ENCODE measurements at places on chromosomes 3 and 15.

DNA sequence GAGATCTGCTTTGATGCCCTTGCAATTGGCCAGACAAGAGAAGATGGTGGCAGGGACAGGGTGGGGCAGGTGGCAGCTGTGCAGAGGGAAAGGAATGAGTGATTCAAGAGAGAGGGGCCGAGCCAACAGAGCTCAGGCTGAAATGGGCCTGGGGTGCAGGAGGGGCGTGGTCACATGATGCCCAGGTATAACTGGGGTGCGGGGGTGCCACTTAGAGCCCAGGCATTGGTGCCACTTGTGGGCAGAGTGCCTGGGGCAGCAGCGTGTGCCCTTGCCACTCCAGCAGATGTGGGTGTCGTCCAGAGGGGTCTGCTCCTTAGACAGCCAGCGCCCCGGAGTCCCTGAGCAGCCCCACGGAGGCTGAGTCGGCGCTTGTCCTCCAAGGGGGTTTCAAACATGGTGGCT is 88.7 kb downstream of the PLXNA1 start:
- DNase-seq: no peak

DNA sequence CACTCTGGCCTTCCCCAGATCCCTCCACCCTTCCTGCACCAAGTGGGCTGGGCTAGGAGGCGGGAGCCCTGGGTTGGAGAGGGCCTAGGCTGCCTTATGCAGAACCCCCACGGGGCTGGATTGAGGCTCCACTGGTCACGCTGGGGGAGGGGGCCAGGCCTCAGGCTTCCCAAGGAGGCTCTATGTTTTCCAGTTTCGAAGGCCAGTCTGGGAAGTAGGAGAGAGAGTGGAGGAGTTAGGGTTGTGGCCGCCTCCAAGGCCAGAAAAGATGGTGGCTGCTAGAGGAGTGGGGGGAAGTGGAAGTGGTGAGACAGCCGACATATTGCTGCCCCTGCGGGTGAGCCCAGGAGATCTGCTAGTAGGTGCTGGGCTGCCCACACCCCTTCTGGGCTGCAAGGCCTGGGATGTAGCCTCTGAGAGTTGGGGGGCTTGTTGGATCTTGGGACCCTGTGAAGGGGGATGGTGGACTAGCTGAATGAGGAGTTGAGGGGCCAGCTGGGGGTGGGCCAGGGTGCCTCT is 1.2 kb downstream of the GNAI2 start:
- DNase-seq: no peak

DNA sequence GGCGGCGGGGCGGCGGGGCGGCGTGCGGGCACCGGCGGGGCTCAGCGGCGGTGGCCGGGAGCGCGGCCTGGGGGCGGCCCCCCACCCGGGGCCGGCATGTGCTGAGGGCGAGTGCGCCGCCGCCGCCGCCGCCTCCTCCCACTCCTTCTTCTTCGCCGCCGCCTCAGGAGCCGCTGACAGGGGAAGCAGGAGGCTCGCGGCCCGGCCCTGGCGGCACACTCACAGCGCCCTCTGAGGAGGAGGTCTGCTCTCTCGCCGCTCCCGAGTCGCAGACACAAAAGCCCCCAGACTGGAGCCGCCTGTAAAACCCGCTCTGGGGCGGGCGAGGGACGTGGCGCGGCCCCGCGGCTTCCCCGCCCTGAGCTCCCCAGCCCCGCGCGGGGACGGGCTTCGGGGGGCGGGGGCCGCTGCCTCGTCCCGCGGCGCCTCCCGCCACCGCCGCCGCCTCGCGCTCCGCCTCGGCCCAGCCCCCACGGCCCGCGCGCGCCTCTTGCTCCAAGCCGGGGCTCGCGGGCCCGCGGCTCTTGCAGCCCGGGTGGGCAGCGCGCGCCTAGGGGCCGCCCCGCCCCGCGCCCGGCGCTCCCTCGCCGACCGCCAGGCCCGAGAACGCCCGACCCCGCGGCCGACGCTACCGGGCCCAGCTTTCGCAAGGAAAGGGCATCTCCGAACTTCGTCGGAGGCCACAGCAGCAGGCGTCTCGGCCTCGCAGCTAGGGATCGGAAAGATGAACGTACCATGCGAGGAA is at the start of gene PYGO1:
PYGO1 (minus strand) TSS at position 276 of the 745 bp plus-strand sequence. CDS start 462 bp downstream, outside the sequence.
- DNase-seq: no peak

DNA sequence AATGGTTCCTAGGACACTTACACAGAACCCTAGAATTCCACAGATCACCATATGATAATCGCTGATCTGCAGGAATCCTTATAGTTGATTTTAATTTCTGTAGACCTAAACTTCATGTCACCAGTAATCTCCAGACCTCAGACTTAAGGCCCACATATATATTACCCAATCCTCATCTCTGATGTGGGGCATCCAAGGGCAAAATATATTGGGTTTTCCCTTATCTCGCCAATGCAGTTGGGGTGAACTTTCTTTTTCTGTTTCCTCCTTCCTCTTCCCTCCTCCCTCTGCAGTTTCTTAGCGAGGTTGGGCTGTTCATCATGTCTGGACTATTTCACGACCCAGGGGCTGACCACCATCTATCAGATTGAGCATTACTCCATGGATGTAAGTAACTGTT is 230.2 kb downstream of the P3H2 start:
- no peak for DNase-seq

DNA sequence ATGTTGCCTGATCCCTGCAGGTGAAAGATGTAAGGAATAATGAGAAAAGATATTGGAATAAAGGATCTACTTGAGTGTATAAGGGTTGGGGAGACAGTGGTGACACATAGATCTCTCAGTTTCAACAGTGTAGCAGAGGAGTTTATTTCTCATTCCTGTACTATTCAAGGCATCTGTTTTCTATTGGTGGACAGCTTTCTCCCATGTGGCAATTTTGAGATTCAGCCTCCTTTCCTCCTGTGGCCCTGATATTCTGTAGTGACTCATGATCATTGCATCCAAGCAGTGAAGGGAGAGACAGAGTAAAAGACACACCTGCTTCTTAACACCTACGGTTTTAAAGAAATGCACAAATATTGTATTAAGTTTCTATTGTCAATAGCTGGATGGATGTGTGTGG is 327.6 kb downstream of the GRM7 start:
- DNase-seq: no peak

GRCh38 chr3:100260081-100260684 is 609 bp upstream of the TBC1D23 start:
- DNase-seq: no peak

- no peak for DNase-seq
Measured at GRCh38 chr3:5194801-5195509, 7.4 kb downstream of the EDEM1 start.

GRCh38 chr3:149004622-149005021 is 13.3 kb downstream of the GYG1 start:
- DNase-seq: no peak

- no peak for DNase-seq
Measured at GRCh38 chr3:14377838-14378169, 24.6 kb upstream of the SLC6A6 start.

GRCh38 chr15:95087253-95087609 is 855.9 kb downstream of the MCTP2 start:
- DNase-seq: no peak

DNA sequence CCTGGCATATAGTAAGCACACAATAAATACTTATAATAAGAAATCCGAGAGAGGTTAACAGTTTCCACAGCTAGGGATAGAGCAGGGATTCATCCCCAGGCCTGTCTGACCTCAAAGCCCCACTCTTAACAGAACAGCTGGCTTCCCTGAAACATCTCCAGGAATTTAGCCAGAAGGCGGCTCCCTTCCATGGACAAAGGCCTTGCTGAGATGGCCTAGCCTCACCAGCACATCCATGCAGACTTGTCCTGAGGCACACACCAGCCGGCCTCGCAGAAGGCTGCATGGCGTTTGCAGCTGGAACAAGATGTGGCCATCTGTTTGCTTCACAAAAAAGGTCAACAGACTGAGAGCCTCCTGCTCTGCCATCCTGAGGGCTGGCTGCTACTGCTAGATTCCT is 245.4 kb downstream of the SLCO3A1 start:
- DNase-seq: no peak

GRCh38 chr3:64871834-64872249 is 184.0 kb upstream of the ADAMTS9 start:
- no peak for DNase-seq

- no peak for DNase-seq
Measured at GRCh38 chr3:69871251-69871650, 128.3 kb upstream of the SAMMSON start.

Data from iPS DF 6.9 (cell line).